ENCODE measurements at places on chromosomes 1 and 21.

DNA sequence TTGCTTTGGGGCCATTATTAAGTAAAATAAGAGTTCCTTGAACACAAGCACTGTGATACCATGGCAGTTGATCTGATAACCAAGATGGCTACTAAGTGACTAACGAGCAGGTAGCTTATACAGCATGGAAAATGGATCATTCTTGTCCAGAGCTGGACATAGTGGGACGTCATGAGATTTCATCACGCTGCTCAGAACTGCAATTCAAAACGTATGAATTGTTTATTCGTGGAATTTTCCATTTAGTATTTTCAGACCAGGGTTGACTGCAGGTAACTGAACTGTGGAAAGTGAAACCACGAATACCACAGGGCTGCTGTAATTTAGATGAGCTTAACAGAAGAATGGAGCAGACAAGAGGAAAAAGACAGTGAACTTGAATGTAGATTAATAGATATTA, 38.9 kb downstream of the CCDC18 start:
- H3K4me1 ChIP-seq = no peaks in the 10 kb centered on the region
- peaks cover 32% of the 10 kb centered on the region for H3K36me3 ChIP-seq
- DNase-seq = no peak
- H3K27me3 ChIP-seq = no peaks in the 10 kb centered on the region
- no peak overlapping the region for H3K4me3 ChIP-seq

DNA sequence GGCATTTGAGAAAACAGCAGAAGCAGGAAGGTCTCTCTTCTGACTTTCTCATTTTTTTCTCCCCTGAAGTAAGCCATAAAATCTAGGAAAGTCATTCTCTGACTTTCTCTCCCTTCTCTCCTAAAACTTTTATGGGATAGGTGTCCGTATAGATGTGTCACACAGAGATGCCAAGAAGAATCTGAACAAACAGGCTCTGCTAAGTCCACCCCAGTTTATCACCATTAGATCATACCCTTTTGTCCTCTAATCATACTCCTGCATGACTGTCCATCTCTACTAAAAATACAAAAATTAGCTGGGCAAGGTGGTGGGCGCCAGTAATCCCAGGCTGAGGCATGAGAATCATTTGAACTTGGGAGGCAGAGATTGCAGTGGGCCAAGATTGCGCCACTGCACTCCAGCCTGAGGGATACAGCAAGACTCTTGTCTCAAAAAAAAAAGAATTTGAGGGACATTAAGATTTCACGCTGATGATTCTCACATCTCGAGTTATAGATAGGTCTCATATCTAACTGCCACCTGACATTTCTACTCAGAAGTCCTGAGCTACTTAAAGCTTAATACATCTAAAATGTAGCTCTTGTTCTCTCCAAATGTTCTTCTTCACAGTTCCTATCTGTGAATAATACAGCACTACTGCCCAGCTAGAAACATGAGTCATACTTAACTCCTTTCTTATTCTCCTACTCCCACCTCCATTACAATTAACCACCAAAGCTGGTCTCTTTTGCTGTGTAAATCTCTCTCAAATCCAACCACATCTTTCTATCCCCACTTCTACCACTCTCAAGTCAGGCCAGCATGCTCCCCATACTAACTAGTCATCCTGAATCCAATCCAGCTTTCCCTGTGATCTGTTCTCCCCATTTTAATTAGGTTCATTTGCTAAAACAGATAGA, 47.7 kb downstream of the ZNF644 start:
- H3K27me3 ChIP-seq = no peaks in the 10 kb centered on the region
- H3K27ac ChIP-seq = no peak overlapping the region
- no peak for DNase-seq
- no peak overlapping the region for H3K4me3 ChIP-seq
- H3K4me1 ChIP-seq = peaks cover 8% of the 10 kb centered on the region

DNA sequence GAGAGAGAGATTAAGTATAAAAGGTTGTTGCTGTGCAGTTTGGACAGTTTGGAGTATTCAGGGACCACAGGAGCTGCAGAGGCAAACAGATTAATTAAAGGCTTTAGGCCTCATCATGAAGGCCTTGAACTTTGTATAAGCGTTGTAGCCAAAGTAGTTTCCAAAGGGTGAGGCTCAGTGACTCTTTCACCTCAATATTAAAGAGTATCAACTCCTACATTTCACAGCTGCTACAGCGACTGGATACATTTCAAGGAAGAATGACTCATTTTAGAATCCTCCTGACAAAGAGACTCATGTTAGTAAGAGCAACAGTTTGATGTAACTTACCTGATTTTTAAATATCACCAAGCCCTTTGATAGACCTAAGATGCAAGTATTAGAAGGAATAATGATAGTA, 355.5 kb downstream of the HLX start:
- peaks cover 3% of the 10 kb centered on the region for H3K27me3 ChIP-seq
- DNase-seq = no peak
- no peaks in the 10 kb centered on the region for H3K4me1 ChIP-seq

GRCh38 chr1:54973205-54973921, 7.1 kb upstream of the TMEM61 start:
- no peak overlapping the region for H3K4me3 ChIP-seq
- no peak for DNase-seq
- H3K27me3 ChIP-seq = peaks cover 11% of the 10 kb centered on the region
- H3K27ac ChIP-seq = peak overlapping the region; percentile 68
- no peaks in the 10 kb centered on the region for H3K36me3 ChIP-seq
- peaks cover 32% of the 10 kb centered on the region for H3K4me1 ChIP-seq

GRCh38 chr1:78155121-78155520, 109.4 kb downstream of the GIPC2 start:
- H3K27me3 ChIP-seq = no peaks in the 10 kb centered on the region
- no peak overlapping the region for H3K4me3 ChIP-seq
- no peak for DNase-seq

DNA sequence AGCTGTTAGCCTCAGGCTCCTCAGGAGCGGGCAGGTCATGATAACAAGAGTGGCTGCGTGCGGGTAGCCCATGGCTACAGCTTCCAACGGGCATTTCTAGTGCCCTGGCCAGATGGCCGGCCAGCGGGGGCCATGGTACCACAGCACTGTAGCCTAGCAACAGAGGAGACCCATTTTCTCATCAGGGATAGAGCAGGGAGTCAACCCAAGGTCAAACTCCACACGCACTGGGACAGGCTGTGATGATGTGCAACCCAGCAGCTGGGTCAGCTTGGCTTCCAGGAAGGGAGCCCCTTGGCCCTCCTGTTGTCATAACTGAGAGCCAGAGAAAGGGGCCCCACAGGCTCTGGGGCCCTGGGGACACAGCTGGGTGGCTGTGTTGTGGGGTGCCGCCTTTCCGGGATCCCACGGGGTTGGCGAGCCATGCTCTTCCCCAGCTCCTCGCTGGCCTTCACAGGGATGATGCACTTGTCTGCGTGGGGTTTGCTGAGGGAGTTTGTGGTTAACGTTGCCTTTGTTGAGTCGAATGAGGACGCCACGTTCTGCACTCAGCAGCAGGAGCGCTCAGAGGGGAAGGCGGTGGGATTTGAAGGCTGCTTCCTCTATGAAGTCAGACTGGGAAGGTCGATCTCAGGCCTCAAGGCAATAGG, 46.3 kb downstream of the COL18A1 start:
- no peaks in the 10 kb centered on the region for H3K27me3 ChIP-seq
- peaks cover 11% of the 10 kb centered on the region for H3K36me3 ChIP-seq
- no peak overlapping the region for H3K4me3 ChIP-seq
- H3K4me1 ChIP-seq = peaks cover 29% of the 10 kb centered on the region
- no peak for DNase-seq
- H3K27ac ChIP-seq = no peak overlapping the region

GRCh38 chr1:12572522-12572921, 45.5 kb downstream of the DHRS3 start:
- H3K27me3 ChIP-seq = no peaks in the 10 kb centered on the region
- H3K36me3 ChIP-seq = peaks cover 34% of the 10 kb centered on the region
- no peak for DNase-seq
- no peak overlapping the region for H3K4me3 ChIP-seq
- H3K27ac ChIP-seq = peak overlapping the region; percentile 68

DNA sequence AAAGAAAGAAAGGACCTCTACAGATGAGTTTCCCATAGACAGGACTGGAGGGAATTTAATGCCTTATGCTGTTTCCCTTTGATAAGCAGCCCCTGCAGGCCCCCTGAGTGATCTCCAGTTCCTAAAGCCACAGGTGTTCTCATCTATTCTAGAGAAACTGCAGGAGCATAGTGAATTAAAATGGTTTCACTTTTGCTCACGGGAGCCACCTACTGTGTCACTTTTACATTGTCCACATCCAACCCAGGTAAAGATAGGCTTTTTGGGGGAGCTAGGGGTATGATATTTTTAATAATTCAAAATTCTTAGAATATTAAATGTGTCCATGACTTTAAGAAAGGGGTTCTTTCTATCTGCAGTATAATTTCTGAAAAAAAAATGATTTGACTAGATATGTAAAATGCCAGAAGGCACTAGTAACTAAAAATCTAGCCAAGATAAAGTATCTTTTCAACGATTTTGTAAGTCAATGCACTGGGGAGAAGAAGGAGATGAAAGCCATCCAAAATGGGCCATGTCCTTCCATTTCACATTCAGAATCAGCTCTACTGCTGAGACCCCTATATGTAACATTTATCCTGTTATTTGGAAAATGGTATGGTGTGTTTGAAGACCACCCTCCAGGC, 267.3 kb upstream of the DUSP10 start:
- H3K4me1 ChIP-seq = no peaks in the 10 kb centered on the region
- DNase-seq = no peak
- no peak overlapping the region for H3K27ac ChIP-seq
- no peak overlapping the region for H3K4me3 ChIP-seq
- H3K36me3 ChIP-seq = no peaks in the 10 kb centered on the region

GRCh38 chr1:234970731-234971476, 157.7 kb downstream of the TOMM20 start:
- peaks cover 53% of the 10 kb centered on the region for H3K4me1 ChIP-seq
- no peaks in the 10 kb centered on the region for H3K36me3 ChIP-seq
- H3K4me3 ChIP-seq = peak overlapping the region; percentile 74
- no peak for DNase-seq
- H3K27ac ChIP-seq = peak overlapping the region; percentile 82

DNA sequence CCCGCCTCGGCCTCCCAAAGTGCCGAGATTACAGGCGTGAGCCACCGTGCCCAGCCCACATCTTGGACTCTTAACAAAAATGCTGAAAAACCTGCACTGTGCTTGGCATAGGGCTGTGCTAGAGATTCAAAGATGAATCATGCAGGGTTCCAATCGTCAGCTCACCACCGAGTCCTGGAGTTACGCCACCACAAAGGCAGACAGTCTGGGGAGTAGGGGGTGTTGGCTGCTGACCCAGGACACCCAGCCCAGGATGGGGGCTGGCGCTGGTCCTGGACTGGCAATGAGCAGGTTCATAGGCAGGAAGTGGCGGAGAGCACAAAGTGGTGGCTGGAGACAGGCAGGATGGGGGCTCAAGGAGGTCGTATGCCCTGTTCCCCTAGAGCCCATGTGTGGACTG, 16.0 kb downstream of the PSRC1 start:
- H3K4me3 ChIP-seq = no peak overlapping the region
- H3K27me3 ChIP-seq = no peaks in the 10 kb centered on the region
- no peak for DNase-seq

- H3K27ac ChIP-seq = no peak overlapping the region
- no peak overlapping the region for H3K4me3 ChIP-seq
- H3K27me3 ChIP-seq = no peaks in the 10 kb centered on the region
Measured at GRCh38 chr1:234458352-234459017, 20.5 kb downstream of the TARBP1 start.

DNA sequence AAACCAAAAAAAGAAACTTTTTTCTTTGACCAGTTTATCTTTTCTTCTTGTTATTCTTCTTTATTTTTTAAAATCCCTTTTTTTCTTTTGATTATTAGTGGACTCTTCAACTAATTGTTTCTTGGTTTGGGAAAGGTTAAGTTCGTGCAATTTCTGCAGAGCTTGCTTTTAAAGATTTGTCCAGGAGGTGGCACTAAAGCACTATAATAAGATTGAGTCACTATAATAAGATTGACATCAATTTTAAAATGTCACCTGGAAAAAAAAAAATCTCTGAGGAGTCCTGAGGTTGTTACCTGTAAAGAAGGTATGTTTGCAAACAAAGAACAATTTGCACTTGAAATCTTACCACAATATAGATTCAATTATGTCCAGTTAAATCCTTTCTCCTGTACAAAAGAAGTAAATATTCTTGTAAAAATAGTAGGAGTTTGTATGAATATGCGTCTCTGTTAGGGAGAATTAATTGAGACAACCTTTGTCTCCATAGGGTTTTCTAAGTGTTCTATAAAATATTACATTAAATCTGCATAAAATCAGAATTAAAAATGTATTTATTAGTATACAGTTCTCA, 166.7 kb downstream of the ADGRL4 start:
- H3K4me3 ChIP-seq = no peak overlapping the region
- no peak overlapping the region for H3K27ac ChIP-seq

- peaks cover 73% of the 10 kb centered on the region for H3K4me1 ChIP-seq
- H3K27me3 ChIP-seq = no peaks in the 10 kb centered on the region
- no peak for DNase-seq
- H3K36me3 ChIP-seq = no peaks in the 10 kb centered on the region
- H3K4me3 ChIP-seq = no peak overlapping the region
Measured at GRCh38 chr1:63877816-63878215, 104.0 kb downstream of the ROR1 start.

All from type B pancreatic cell (in vitro differentiated cells).